ENCODE measurements at places on chromosomes 7 and 10.

- no peak for DNase-seq
These were observed 157.2 kb upstream of the INSYN2A start for GRCh38 chr10:127353544-127353943.

DNA sequence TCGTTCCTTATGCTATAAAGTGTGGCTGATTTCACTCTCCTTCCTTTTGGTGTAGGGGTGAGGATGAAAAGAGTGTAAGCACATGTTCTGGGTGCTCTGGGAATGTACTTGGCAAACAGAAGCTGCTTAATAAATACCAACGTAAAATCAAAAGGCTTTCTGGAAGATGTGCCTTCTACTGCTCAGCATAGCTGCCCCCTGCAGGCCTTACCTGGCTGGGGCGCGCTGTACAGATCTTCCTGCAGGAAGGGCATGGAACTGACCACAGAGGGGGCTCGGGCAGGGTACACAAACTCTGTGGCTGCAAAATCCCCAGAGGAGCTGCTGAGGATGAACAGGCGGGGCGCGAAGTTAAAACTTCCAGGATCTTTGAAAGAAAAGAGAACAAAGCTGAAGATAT, 169.4 kb downstream of the SVIL start:
- no peak for DNase-seq

- DNase-seq: no peak
These were observed 54.0 kb upstream of the HECW1 start for GRCh38 chr7:43058271-43059066.

GRCh38 chr7:27971171-27971812, 209.3 kb downstream of the JAZF1 start:
- peak; percentile 49 for DNase-seq

DNA sequence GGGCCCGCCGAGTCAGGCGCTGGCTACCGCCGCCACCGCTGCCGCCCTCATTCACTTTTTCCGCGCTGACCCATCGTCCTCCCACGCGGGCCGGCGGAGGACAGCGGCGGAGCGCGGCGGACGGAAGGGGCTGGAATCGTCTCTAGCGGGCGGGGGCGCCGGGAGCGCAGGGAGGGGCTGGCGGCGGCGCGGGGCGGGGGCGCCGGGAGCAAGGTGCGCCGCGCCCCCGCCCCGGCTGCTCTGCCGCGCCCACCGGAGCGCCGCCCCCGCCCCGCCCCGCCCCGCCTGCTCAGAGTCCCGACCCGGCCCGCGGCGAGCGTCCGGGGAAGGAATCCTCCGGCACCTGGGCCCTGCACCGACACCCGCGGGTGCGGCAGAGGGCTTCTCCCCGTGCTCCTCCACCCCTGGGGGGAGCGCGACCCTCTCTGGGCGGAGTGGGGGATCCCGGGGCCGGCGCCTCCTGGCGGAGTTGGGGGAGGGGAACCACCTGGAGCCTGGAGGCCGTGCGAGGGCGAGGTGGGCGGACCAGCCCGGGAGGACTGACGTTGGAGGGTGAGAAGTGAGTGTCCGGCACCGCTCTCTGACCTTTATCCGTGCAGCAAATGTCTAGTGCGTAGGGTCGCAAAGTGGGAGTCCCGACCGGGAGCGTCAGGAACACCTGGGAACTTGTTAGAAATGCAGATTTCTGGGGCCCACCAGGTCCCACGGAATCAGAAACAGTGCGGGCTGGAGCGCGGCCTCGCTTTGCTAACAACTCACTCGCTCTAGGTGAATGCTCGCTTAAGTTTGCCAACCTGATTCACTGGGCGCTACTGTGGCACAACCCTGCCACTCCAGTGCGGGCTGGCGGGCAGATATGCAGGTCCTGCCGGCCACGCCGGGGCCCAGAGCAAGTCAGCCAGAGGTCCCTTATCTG, at the start of gene COBL:
COBL (minus strand) TSS at position 144 of the 916 bp plus-strand sequence. CDS start 176 bp downstream, outside the sequence.
- DNase-seq: no peak

- DNase-seq: no peak
These were observed 31.4 kb downstream of the ARMC3 start for GRCh38 chr10:22959292-22959691.

- no peak for DNase-seq
These were observed 42.1 kb upstream of the NKX6-2 start for GRCh38 chr10:132827861-132828539.

GRCh38 chr10:30709700-30710358, 80.3 kb upstream of the LYZL2 start:
- no peak for DNase-seq

- no peak for DNase-seq
These were observed 114.5 kb upstream of the CAV2 start for GRCh38 chr7:116384936-116385635.

DNA sequence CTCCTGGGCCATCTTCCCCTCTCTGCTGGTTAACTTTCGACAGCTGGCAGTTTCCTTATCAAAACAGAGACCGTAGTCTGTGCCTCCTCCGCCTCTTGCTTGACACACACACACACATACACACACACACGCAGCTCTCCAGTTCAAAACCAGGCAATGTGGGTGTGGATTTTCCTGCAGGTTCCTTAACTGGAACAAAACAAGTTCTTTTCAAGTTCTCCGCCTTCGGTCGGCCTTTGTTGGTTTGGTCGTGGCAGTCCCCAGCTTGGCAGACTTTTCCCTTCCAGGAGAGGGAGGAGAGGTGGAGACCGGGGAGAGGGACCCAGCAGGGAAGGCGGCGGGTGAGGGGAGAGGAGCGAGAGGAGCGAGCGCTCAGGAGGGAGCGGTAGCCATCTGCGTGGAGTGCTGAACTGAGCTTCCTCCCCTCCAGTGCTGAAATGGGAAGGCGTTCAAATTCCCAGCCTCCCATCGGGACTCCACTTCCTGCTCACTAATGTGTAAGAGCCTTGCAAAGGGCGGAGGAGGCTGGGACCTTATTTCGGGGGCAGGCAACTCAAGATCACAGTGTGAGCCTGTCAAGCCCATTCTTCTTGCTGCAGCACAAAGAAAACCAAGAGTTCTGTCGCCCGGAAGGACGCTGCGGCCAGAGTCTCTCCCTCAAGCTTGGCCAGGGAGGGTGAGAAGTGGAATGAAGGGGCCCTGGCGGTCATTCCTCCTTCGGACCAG, 120.6 kb downstream of the PRPF18 start:
- DNase-seq: no peak

DNA sequence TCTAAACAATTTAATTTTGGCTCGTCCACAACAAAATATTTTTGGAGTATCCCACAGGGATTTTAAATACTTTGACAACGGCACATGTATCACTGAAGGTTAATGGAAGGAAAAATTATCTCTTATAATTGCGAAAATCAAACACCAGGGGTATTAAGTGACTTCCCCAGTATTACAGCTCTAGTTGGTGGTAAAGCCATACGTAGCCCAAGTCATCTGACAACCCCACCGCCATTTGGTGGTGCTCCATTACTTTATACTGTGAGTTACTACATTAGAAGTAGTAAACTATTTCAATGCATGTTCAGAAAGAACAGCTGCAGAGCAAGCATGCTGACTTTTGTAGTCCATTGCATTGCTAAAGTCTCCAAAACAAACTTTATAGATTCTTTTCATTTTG, 179.7 kb downstream of the HGF start:
- DNase-seq: no peak

DNA sequence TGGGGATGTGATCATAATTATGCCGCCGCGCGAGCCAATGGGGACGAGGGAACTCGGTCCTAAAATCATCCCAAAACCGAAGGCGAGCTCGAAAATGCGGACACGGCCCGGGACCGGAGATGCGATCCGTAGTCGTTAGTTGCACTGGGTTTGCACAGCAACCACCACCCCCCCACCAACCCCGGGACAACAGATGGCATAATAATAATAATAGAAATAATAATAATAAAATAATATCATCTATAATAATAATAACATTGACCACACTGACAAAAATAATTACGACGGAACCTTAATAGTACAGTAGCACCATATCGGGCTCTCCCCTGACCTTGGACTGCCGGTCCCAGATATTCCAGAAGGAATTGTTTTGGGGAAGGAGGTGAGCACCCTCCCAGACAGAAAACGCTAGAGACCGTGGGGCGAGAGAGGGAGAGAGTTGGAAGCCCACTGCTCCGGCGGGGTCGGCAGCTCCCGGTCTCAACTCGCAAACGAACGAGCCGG, 1.1 kb upstream of the EMX2 start:
- DNase-seq: no peak

GRCh38 chr7:46909601-46910051, 672.3 kb downstream of the TNS3 start:
- DNase-seq: no peak

DNA sequence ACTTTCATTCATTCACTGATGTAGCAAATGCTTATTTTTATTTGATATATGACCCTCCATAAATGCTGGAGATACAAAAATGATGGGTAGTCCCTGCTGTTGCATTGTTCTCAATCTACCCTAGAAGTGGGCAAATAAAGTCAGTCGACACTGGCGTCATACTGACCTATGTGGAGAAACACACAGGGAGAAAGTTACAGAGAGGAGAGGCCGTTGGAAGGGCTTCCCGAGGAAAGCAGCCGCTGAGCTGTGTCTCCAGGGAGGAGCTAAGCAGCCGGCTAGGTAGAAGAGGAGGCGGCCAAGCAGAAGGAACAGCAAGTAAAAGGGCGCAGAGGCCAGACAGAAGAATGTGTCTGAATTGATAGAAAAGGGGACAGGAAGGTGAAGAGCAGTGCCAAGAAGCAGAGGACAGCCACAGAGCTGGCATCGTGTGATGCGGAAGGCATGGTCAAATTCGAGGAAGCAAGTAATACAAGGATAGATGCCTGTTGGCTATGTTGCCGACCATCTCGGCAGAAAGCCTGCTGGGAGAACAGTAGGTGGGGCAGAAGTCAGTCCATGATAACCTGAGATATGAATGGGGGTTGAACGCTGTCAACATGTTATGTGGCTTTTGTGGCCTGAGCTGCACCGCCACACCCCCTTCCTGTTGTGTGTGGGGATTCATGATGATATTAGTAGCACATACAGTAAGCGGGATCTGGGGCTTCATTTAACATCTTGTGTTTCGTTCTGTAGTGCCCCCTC, 25.9 kb downstream of the ST8SIA6 start:
- peak; percentile 49 for DNase-seq

DNA sequence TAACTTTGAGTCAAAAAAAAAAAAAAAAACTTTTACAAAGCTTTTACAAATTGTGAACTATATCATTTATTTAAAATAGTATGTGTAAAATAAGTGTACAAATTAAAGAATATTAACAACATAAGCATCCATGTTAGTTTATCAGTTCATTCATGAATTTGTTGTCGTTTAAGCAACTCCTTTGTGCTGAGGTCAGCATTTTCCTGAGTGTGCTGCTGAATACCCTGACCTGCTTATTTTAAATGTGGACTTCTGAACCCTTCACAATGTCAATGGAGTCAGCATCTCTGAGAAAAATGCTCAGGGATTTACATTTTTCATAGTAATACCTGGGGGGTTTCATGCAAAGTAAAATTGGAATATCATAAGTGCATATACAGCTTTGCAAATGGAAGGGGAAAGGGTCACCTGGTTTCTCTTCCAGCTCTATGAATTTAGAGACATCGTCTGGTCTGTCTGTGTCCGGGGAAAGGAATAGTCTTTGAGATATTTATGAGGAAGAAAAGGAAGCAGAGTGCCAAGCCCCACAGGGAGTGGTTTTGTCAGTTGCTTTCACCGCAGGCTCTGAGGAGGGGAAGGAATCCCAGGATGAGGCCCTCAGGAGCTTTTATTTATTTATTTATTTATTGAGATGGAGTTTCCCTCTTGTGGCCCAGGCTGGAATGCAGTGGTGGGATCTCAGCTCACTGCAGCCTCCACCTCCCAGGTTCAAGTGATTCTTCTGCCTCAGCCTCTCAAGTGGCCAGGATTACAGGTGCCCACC, 125.5 kb upstream of the SVIL start:
- DNase-seq: no peak

- no peak for DNase-seq
These were observed 22.1 kb downstream of the CYP17A1 start for GRCh38 chr10:102814873-102815661.

GRCh38 chr7:18128846-18129245, 101.2 kb upstream of the PRPS1L1 start:
- no peak for DNase-seq

GRCh38 chr10:23343591-23344240, 881 bp downstream of the C10orf67 start:
- no peak for DNase-seq

GRCh38 chr7:150778014-150778737, 22.0 kb downstream of the TMEM176B start:
- DNase-seq: no peak

- DNase-seq: no peak
These were observed 150.9 kb upstream of the MTPN start for GRCh38 chr7:136128050-136128449.

- no peak for DNase-seq
These were observed 176.2 kb downstream of the PTEN start for GRCh38 chr10:88039496-88040200.

DNA sequence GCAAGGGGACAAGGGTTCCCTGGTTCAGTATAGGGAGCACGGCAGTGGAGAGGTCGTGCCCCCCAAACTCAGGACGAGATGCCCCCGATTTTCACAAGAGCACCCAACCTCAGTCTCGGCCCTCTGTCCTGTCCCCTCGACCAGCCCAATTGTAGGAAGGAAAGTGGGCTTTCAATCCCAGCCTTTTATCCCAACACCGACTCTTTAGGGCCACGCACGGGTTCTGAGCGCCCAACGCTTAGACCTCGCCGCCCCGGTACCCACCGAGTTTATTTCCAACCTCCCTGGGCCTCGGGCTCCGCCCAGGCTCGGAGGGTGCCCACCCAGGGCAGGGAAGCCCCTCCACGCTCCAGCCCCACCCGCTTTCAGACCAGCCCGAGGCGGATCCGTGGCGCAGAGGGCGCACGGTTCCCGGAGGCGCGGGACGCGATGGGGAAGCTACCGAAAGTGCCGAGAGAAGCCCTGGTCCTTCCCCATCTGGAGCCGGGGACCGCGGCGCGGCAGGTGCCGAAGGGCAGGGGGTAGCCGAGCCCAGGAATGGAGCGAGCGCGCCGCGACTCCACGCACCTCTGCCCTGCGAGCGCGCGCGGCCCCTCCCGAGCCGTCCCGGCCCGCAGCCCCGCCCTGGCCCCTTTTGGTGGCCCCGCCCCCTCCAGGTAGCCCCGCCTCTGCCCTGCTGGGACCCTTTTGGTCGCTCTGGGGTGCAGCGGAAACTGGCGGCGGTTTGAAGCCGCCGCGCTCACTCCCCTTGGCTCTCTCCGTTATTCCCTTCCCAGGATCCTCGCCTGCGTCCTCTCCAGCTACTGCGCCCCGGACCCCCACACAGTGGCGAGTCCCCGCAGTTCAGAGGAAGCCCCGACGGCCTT, 20.4 kb downstream of the GRID2IP start:
- DNase-seq: no peak

All from T-helper 2 cell (primary cell).